ENCODE measurements at places on chromosomes 12 and 14.
A peak's percentile ranks its signal among the peaks of the same experiment; 100 is the strongest.

DNA sequence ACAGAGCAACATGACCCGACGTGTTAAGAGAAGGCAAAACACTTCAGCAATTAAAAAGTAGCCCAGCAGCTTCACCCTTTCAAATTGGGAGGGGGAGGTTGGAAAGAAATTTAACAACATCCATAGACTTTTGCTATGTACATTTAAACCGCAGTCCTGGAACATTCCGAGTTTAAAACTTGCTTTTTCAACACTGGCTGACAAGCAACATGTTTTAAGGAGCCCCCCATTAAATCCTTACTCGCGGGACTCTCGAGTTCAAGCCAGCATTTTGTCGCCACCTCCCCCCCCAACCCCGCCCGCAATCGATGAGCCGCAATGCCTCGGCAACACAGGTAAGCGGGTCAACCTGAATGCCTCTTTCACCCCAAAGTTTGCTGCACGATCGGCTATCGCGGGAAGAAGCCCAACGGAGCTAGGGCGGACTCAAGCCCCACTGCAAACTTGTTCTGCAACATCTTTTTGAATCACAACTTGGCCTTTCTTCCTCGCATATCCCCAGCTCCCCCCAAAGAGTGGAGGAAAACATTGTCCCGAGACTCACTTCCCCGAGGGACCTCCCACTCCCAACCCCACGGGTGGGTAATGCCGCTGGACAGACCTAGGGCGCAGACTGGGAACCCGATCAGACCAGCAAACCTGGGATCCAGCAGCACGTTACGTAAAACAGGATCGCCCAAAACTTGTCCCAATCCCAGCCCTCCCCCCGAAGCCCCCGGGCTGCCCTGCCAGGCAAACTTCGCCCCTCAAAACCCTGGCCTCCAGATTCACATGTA, 777 bp downstream of the ZFP36L1 start:
- DNase-seq: no peak

DNA sequence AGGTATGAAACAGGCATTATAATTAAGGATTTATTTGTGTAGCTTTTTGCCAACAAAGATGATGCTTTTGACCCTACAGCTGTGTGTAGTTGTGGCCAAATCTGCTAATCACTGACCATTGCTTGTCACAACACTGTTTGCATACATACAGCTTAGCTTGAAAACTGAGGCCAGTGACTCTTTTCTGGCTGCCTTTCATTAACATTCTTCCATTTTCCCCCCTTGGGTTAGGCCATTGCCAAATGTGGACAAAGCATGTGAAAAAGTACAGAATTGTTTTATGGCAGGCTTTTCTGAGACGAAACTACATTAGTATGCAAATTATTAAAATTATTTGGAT, 263.3 kb downstream of the SLC16A7 start:
- no peak for DNase-seq

DNA sequence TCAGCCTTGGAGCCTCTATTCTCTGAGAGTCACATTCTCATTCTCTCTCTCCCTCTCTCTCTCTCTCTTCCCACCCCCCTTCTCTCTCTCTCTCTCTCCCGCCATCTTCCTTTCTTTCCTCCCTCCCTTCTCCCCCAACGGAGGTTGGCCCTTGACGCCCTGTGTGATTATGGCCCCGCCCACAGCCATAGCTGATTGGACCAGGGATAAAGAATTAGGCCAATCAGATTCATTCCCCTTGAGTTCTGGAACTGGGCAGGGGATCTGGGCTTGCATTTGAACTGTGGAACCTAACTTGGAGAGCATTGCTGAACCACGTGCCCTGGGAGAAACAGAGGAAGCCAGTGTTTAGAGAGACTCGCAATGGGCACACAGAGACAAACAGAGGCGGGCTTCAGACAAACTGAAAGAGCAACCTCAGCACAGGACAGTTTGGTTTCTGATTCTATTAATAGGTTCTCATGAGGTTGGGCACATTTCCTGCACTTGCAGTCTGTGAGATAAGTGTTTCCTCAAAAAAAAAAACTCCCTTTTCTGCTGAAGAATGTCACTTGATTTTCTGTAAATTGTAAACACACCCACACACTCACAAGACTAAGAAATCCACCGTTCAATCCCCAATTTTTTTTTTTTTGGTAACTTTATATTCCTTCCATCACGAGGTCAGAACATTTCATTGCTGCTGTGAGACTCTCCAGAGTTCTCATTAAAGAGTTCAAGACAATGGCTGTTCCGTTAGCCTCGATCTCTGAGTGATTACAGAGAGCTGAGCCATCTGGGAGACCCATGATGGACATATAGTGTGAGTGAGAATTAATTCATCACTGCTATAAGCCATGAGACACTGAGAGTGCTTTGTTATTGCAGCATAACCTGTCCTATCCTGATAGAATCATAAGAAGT, 3.5 kb upstream of the P2RX7 start:
- DNase-seq: peak; percentile 65

DNA sequence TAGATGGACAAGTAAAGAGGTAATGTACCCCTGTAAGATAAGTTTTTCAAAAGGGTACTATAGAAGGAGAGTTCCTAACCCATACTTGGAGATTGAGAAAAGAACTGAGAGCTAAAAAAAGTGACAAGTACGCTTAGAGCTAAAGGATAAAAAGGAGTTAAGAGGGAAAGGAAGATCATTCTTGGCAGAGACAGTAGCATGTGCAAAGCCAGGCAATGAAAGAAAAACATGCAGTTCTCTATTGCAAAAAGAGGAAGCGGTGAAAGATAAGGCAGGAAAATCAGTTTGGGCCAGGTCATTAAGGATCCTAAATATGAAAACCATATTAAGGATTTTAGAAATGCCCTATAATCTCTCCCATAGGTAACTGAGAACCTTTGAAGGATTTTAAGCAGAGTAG, 500.4 kb upstream of the GARIN6 start:
- DNase-seq: no peak

- peak; percentile 55 for DNase-seq
These were observed 50.5 kb upstream of the RAP1B start for GRCh38 chr12:68559984-68560850.

- no peak for DNase-seq
These were observed 40.6 kb upstream of the LRTM2 start for GRCh38 chr12:1779783-1780182.

DNA sequence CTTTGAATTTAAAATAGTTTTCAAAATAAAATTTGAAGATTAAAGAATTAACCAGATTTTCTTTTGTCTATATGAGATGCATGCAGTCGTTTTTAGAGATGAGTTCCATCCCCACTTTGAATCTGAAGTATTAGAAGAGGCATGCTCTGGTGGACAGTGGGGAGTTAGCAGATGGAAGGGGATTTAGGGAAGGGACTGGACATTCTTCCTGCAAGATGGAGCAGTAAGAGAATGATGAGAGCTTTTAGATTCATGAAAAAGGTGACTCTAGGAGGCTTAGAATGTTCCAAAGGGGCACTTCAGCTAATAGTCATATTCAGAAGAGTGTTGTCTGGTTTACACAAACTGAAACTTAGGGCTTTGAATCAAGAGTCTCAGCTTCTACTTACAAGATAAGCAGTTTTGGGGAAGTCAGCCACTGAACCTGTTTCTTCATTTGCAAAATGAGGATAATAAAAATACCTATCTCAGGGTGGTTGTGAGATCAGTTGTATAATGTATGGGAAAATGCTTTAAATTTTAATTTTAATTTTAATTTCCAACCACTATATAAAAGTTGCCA, 3.7 kb downstream of the ZBTB1 start:
- no peak for DNase-seq

DNA sequence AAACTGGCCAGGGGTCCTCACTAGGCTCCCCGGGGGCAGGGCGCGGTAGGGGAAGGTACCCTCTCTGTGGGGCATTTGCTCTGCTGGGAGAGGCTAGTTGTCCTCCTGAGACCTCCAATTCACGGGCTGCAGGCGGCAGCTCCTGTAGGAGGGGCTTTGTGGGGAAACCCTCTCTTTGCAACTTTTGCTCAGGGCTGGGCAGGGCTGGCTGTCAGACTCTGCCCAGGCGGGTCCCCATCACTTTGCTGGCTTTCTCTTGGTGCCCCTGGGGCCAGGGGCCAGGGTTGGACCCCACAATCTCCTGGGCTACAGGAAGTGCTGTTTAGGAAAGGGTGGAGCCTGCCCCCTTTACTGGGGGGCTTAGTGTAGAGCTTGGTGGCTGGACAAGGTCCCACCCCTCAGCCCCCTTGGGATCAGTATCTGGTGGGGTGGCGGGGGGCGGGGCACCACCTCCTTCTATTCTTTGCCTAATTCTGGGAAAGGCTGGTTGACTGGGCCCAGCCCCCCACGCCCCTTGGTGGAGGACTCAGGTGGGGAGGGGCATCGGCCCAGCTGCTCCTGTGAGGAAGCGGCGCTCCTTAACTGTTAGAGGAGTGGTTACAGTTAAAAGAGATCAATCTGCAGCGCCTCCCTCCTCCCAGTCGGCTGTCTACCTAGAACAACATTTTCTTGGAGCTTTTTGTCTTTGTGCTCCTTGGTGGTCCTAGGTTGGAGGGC, 918.7 kb downstream of the AACS start:
- DNase-seq: peak; percentile 22

DNA sequence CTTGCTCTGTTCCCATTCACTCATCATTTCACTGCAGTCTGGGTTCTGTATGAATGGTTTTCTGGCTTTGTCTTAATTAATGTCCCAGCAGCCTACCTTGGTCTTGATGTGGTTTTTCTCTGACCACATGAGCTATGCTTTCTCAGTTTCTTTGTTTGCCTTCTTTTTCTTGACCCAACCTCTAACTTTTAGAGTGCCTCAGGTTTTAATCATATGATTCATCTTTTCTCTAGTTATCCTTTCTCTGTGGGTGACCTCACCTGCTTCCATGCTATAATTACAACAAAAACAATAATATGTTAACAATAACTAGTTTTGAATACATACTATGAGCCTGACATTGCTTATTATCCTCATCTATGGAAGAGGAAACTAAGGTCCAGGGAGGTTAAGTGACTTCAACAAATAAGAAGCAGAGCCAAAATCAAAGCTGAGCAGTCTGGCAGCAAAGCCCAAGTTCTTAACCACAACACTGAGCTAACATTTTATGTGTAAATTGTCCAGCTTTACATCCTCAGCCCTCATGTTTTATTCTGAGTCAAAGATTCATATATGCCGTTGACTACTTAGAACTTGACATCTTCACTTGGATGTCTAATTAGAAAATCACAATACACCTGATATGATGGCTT, 4.7 kb upstream of the EPYC start:
- no peak for DNase-seq

- peak; percentile 31 for DNase-seq
These were observed 60.8 kb downstream of the CAPZA3 start for GRCh38 chr12:18798535-18799361.

DNA sequence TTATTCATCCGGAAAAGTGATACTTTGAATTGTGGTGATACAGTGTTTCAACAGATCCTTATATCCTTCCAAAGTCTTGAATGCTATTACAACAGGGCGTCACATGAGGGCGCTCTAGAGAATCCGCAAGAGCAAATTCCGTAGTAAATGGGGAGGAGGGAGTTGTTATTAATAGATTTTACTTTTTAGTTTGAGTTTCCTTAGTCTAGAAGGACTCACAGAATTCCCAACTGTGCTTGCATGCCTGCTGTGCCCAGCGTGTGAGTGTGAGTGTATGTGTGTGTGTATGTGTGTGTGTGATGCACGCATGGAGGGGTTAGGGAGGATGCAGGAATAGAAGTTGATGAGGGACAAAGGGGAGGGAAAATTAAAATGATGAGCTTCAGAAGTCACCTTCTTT, 375.3 kb downstream of the C12orf75 start:
- DNase-seq: peak; percentile 39

DNA sequence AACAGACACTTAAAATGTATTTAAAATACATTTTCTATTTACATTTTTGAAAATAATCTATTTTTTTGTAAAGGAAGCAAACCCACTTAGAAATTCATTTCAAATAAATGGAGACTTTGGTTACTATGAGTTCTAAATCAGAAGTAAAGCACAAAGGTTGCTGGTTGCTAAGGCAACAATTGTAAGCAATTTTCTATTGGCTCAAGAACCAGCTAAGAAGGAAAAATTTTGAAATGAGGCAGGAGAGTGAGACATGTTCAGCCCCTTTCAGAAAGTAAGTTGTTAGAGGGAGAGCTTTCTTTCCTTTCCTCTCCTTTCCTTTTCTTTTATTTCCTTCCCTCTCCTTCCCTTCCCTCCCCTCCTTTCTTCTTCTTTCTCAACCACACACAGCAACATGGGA, 80.7 kb downstream of the PRMT8 start:
- DNase-seq: no peak

- DNase-seq: no peak
These were observed 35.1 kb downstream of the PELI2 start for GRCh38 chr14:56153267-56153666.

- no peak for DNase-seq
These were observed 74.4 kb downstream of the WDR20 start for GRCh38 chr14:102213984-102214658.

DNA sequence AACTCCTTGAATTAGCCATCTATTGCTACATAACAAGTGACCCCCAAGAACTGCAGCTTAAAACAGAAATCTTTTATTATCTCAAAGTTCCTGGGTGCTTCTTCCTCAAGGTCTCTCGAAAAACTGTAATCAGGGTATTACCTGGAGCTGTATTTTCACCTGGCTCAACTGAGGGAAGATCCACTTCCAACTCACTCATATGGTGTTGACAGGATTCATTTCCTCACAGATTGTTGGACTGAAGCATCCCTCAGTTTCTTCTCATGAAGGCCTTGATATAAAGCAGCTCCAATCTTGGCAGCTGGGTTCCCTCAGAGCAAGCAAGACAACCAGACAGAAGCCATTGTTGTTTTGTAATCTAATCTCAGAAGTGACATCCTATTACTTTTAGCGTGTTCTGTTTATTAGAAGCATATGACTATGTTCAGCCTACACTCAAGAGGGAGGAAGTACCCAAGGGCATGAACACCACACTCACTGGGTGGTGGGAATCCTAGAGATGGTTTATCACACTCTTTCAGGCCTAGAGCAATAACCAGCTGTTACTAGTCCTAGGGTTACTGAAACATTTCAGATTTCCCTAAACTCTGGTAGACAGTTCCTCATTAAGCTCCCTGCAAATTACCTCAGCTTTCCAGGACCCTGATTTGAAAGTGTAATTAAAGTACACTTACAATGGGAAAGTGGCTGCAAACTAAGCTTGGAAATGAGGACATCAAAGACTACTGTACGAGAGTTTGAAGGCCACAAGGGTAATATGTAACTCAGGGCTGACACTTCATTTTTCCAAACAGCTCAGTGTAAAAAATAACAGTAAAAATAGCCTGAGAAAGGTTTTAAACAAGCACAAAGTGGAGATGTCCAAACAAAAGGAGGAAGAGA, 222.2 kb downstream of the SEC23A start:
- no peak for DNase-seq

DNA sequence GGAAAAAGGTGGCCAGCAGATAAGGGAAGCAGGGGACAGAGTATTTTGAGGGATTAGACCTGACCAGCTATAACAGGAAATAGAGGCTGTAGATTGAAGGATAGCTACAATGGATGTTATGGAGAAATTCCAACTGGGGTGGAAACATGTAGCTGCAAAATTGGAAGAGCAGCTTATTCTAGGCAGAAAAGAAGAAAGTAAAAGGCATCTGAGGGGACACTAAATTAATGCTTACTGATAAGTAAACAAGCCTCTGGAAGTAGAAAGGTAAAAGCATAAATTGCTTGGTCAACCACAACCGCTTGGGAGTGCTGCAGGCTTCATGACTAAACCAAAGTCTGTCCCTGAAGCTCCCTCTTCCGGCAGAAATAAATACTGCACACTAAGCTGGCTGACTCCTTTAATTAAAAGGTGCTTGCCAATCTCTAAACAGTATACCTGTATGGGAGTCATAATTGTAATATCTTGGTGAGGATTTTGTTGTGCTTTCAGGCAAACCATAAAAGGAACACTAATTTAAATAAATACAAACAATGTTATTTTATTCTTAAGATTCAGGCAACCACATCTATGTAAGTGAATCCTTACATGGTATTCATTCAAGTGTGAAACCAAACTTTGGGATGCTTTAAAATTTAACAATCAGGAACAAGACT, 7.7 kb downstream of the UBC start:
- DNase-seq: no peak
